ENCODE measurements at places on chromosomes 7 and 10. TPM values are rescaled to one million over a fixed set of nuclear protein-coding genes. Genes with fewer than 3 reads are reported as not detected.

DNA sequence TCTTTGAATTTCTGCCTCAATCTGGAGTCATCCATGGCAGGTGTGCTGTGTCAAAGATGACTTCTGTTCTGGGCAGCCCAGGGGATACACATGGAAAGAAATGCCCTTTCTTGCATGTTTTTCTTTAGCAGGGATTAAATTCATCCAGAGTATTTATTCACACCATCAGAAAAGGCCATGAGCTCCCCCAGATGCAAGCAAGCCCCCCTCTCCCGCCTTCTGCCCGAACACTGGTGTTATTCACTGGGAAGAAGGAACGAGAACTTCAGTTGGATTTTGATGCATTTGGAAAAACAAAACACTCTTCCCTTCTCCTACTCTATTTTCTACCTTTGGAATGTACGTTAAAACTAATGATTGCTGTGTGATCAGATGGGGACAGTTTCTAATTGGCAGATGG, 1.4 kb downstream of the PLPP4 start:
- DNase-seq = no peak

- DNase-seq = no peak
These were observed 28.2 kb downstream of the SGPL1 start for GRCh38 chr10:70843776-70844489.

DNA sequence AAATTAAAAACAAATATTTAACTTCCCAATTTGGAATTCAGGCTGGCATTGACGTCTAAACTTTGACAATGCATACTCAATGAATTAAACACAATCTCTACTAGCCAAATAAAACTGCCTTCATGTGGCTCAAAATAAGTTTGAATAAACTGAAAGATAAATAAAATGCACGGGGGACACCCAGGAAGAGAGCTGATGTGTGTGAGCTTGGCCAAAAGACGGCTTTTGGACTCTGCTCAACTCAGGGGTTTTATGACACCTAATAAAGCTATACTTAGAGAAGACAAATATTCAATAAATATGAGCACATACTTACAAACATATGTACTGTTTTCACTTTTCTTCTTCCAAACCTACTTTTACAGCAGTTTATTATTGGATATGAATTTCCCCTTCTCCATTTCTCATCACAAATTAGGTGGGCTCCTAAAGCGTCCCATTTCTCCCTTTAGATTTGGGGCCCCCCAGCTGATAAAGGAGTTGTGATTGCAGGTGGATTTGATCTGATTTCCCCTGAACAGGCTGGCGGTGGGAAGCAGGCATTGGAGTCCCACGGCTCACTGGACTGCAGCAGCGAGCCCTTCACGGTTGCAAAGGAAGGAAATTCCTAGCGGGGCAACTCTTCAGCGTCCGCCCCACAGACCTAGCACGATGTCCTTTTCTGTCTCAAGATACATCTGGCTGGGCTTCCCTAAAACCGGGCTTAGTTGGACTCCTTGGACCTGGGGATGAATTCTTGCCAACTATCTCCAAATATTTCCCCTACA, 79.6 kb downstream of the INSIG1 start:
- DNase-seq = no peak

- DNase-seq = no peak
These were observed 80.9 kb downstream of the CACNB2 start for GRCh38 chr10:18221123-18221522.

GRCh38 chr7:108568801-108569380, 615 bp downstream of the THAP5 start:
- no peak for DNase-seq

- DNase-seq = no peak
These were observed 37.7 kb upstream of the ITGB1 start for GRCh38 chr10:32995751-32996150.

DNA sequence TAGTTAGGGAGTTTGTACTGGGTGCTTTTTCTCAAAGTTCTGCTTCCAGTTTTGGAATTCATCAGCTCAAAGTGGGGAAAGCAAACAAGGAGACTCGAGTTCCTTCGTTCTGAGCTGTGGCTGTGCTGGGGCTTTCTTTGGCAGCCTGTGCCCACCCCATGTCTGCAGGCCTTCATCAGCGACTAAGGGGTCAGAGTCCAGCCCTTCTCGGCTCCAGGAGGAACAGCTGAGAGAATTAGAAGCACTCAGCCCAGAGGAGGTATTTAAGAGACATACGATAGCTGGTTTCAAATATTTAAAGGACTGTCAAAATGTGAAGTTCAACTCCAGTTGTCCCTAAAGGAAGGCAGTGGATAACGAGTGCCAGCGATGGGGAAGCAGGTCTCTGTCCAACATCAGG, 41.3 kb downstream of the SH3PXD2A start:
- DNase-seq = no peak

RARRES2 gene
- 20.1 TPM for total RNA-seq

MOGAT3 gene
- not detected for total RNA-seq

- DNase-seq = no peak
These were observed 38.4 kb downstream of the ANK3 start for GRCh38 chr10:60351191-60351853.

DNA sequence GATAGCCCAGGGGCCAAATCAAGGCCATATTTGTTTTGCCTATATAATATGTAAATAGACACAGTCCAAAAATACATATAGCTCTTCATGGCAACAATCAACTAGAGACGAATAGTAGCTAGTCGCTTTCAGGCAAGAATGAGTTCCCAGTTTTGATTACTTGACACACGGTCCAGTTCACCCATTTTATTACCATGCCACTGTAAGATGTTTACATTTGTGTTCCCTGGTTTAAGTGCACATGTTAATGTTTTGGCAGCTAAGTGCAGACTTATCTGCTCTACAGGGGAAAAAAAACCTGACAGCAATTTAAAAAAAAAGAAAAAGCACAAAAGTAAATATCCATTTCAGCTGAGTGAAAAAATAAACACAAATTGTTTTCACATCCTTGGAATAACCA, 213.1 kb downstream of the TPK1 start:
- DNase-seq = no peak

DNA sequence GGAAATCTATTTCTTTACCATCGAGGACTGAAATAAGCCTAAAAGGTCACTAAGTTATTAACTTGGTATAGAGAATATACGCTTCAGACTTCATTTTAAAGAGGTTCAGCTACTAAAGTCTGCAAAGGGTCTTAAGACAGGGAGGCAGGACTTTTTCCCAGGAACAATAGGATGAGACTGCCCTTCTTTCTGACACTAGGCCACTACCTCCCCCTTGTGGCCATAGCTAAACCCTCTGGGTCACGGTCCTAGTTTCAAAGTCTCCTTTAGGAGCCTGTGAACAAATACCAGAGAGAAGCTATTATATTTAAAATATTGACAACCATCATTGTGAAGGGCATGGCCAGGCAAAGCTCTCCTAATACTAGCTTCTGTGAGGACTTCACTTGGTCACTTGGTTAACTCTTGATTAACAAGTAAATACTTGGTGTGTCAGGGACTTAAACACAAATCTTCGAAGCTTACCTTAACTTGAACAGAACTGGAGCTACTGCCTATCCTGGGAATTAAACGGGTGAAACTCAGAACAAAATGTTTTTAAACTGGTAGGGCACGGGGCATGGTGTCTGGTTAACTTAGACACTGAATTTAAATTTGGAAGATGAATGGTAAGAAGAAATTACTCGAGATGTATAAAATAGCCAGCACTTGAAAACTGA, 75.6 kb downstream of the CCDC6 start:
- no peak for DNase-seq

DNA sequence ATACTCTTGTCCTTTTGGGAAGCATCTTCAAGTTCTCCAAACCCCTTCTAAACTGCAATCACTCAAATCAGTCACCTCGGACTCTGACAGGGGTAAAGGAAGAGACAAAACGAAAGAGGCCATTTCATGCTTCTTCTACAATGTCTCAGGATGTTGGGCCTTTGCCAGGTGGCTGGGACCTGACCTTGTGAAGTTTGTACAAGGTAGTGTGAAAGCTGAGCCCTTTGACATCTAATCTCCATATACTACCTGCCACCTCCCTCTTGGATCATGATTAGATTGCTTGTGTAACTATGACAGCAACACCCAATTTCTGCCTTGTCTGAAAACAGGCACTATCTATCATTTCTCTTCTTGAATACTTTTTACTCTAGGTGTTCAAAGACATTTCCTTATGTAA, 35.1 kb upstream of the PDLIM1 start:
- DNase-seq = no peak

TAF5 gene
- total RNA-seq = 6.3 TPM

GRCh38 chr7:43308913-43309705, 196.7 kb downstream of the HECW1 start:
- DNase-seq = no peak

DNA sequence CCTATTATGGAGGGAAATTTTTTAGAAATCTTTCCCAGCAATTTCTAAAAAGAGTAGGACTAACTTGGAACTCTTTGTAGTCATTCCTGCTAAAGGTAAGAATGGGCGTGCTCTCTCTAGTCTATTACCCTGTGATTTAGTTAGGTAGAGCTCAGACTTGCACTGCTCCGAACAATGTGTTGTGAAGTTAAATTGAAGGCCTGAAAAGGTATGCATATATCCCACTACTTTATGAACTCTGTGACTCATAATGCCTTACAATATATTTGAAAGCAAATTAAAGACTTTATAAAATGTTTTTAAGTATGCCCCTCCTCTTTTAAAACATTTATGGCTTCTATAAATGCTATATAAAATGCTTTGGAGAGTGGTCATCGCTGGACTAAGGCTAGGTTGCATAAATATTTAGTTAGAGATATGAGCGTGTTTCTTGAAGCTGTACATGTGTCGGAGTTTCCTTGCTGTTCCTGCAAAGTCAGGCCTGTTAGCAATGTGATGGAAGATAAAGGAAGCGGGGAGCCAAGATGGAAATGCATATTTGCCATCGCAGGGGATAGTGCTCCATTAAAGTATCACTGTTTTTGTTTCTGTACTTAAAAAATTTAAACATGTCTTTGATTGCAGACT, 761.4 kb downstream of the LRMDA start:
- no peak for DNase-seq

GPR141 gene
- 1.6 TPM for total RNA-seq

- no peak for DNase-seq
These were observed 76.1 kb upstream of the KCNMA1 start for GRCh38 chr10:77713521-77714280.

DNA sequence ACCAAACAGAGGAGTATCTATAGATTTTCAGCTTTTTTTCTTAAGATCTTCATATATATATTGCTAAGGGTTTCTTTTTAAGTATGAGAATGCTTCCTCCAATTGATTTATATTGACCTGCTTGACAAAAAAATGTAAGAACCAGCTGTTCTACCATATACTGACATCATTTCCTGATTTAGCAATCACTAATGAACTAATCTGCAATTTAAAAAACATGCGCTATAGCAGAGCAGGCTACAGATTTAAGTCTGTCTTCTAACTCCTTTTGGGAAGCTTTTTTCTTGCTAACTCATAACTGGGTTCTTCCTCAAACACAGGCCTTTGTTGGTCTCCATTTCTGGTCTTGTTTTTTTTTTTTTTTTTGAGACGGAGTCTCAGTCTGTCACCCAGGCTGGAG, 33.2 kb downstream of the ABCC2 start:
- DNase-seq = no peak

DNA sequence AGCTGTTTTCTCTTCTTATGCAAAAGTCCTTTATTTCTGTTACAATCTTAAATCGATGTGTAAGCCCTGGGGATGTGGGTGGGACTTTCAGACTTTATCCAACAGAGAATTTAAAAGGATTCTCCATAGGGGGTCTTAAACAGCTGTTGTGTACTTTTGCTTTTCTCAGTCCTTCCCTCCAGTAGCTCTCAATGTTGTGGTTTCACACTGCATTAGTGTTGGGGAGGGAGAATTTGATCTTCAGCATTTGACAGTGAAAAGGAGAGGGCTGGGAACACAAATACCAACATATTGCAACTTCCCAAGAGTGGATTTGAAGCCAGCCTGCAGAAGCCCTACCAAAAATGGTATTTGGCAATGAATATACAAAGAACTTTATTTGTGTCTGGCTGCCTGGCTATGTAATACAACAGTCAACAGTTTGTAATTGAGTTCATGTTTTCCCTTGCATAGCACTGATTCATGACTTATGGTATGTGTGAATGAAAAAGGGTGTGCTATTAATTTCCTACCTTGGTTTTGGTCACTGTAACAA, 80.1 kb upstream of the CAPZA2 start:
- DNase-seq = no peak

DNA sequence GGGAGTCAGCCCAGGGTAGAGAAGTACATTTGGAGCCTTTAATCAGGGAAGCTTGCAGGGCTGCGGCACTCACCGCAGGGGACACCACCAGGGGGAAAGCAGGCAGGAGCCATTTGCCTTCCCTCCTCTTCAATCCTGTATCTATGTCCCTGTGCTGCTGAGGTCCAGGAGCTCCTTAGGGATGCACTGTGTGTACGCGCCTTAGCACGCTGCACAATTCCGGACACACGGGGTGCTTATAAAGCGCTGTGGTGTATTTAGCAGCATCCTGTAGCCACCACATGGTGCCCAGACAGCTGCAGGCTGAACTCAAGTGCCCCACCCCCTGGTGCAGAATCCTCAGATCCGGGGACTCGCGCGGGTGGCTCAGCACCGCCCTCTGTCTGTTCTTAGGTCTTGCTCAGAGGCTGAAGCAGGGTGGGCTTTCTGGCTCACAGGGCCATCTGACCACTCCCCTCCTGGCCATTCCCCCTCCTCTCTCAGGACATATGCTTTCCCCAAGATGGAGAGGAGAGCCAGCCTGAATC, 421.4 kb downstream of the SDK1 start:
- no peak for DNase-seq

PVRIG gene
- total RNA-seq = not detected

- DNase-seq = peak; percentile 87
These were observed at the start of gene AEBP1 for GRCh38 chr7:44103923-44104859. Gene AEBP1 (plus strand): TSS chr7:44104345. CDS start chr7:44104666, 321 bp downstream.

DNA sequence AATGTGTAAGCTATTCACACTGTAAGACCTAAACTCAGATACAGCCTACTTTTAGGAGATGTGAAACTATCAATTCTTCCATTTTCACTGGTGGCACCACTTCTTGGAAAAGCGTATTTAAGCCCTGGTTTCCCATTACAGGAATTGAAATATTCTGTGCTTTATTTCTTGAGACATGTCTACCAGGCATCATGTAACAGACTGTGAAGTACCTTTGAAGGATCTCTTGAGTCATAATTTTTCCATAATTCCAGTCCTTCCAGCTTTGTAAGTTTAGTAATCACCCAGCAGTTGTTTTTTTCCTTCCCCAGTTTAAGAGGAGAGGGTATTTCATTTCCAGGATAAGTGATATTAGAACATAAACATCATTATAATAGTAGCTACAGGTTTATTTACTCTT, 186.0 kb upstream of the PRPS1L1 start:
- DNase-seq = no peak

GRCh38 chr7:29156907-29157452, 10.6 kb upstream of the CPVL start:
- DNase-seq = no peak

CHST15 gene
- 17.6 TPM for total RNA-seq

- no peak for DNase-seq
These were observed 94.3 kb downstream of the OTUD1 start for GRCh38 chr10:23533212-23533611.

SYT15B gene
- total RNA-seq = 3.0 TPM

- no peak for DNase-seq
These were observed 139.3 kb downstream of the FRMD4A start for GRCh38 chr10:14191407-14191806.

DNA sequence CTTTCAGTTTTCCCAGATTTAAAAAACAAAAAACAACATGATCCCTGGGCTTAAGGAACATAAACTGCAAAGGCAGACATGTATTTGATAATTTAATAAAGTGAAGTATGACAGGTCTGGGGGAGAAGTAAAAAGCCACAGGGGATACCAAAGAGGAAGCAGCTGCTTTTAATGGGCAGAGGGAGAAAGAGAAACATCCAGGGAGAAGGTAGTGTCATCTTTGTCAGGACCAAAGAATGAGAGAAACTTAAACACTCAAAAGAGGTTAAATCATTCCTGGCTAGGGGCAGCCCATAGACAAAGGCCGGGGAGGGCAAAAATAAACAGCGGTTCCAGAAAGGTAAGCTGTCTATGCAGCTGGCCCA, 94.5 kb downstream of the GRB10 start:
- DNase-seq = no peak
